ENCODE measurements at places on chromosomes 1 and 21.

DNA sequence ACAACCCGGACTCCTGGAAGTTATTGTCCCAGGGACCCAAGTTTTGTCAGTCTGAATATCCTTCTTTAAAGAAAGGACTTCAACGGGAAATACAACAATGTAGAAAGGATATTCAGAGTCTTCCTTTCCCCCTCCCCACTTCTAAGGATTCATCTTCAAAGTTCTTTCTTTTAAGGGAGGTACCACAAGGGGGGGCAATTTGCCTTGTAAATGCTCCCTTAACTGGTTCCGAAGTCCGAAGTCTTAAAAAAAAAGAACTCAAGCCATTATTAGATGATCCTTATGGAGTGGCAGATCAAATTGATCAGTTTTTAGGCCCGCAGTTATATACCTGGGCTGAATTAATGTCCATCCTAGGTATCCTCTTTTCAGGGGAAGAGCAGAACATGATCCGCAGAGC lies 47.0 kb downstream of the SERINC2 start:
- ATAC-seq: no peak

GRCh38 chr21:20024741-20025140 lies 973.5 kb upstream of the NCAM2 start:
- no peak for ATAC-seq

DNA sequence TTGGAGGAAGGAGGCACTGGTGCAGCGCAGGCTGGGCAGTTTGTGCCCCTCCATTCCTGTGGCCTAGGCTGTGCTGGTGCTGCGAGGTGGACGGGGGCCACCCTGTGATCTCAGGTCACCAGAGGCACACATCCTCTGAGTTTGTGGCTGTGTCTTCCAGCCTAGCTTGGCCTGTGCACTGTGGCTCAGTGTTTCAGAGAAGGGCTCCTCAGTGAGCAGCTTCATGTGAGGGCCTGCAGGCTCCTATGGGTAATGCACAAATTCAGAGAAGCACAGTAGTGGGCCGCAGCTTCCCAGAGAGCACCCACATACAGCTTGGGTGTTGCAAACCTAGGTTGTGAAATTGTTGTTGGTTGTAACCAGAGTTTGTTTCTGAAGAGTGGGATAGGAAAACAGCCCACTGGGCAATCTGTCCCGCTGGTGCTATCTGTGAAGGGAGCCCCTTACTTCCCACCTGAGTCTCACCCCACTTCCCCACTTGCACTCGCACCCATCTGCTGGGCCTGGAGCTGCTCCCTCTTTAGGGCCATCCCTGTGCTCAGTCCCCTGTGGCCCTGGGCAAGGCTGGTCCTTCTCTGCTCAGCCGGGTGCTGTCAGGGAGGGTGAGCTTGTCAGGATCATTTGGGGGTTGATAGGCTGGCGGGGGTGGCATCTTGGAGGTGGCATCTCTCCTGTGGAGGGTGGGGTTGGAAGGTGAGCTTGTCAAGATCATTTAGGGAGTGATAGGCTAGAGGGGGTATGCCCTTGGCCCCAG lies 30.2 kb downstream of the SNAP47 start:
- ATAC-seq: no peak

- ATAC-seq: no peak
These were observed 2.5 kb downstream of the SLC25A44 start for GRCh38 chr1:156196445-156196844.

DNA sequence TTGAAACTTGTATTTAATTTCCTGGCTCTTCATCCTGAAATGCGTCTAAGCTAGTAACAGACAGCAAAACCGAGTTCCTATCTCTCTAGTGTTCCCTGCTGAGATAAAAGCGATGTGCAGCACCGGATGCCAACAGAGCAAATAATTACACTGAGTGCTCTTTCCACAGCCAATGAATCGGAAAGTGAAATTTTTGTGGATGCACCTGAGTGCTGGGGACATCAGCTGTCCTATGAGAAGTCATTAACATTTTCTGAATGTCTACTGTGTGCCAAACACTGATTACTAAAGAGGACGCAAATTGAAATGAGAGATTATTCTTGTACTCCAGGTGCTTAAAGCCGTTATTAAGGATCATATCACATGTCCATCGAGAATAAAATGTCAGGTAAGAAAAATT lies 278.0 kb downstream of the RGS7 start:
- ATAC-seq: no peak

DNA sequence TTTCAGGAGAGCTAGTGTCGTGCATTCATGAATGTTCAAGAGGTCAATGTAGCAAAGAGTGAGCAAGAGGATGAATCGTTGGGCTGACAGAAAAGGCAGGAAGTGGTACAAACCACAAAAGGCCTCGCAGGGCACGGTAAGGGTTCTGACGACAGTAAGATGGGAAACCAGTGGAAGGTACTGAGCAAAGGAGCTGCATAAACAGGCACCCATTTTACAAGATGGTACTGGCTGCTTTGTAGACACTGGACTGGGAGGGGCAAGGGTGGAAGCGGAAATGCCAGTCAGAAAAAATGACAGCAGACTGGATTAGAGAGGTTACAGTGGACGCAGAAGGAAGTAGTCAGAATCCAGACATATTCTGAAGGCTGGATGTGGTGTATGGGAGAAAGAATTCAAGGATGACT lies 123.5 kb downstream of the PTPN14 start:
- peak; percentile 12 for ATAC-seq

- ATAC-seq: no peak
These were observed 90.7 kb downstream of the GPR88 start for GRCh38 chr1:100628631-100629081.

DNA sequence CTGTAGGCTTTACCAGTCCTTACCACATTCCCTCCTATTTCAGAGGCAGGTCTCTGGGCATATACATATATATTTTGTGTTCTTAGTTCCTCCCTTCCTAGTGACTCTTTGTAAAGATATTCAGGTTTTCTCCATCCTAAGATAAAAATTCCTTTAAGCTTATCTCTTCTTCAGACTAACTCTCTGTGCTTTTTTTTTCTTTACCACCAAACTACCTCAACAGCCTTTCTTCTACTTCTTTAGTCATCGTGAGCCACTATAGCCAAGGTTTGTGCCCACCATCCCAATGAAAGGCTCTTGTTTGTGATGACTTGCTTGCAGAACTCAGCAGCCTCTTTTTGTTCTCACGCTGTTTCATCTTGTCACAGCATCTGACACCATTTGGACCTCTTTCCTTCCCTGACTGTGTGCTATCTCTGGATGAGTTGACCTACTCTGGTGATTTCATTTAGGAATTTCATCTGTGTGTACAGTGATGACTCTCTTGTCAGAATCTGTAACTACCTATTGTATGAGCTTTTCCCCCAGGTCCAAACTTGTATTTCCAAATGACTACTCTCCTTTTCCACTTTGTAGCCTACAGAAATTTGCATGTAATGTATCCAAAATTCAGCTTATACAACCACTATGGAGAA lies 59.0 kb upstream of the MACF1 start:
- ATAC-seq: no peak

DNA sequence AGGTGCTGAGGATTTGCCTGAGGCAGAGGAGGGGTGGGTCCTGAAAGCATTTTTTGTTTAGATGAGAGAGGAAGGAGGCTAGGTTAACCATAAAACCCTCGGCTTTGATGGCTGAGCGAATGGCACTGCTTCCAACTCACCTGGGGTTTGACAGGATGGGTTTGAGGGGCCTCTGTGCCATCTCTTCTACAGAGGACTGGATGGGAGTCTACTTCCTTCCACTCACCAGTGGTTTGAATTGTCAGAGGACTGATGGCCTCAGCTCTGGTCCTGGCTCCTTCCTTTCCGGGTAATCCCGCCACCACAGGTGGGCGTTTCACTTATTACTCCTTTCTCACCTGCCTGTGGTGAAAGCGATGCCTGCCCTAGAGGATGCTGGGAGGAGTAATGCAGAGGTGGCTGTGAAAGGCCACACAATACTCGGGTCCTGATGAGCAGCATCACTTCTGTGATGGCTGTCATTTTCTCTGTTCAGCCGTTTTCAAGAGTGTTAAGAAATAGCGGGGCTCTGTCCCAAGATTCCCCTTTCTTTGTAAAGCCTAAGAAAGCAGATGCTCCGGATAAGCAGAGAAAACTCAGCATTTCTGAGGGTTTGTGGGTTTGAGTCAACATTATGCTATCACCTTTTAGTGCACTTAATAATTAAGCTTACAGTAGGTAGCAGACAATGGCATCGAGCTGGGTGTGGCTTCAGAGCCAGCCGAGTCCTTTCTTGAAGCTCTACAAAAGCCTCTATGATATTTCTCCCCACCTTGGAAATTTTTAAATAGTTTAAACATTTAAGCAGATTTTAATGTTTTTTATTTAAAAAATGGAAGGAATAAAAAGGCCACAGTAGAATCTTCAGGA lies 220.7 kb downstream of the HLX start:
- no peak for ATAC-seq

- ATAC-seq: no peak
These were observed 35.8 kb downstream of the S100B start for GRCh38 chr21:46569081-46569480.

DNA sequence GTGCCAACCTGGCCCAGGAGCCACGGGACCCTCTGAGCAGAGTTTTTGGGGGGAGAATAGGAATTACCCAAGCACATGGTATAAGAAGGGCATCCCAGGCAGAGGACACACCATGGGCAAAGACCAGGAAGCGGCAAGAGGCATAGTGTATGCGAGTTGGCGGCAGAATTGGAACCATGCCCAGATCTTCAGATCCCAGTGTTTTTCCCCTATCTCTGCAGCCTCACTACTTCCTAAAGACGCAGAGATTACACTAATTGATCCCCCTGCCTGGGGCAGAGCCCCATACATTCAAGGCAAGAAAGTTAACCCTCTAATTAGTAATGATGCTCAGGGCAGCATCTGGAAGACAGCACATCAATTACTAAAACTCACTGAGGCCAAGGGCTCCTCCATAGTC lies 48.2 kb downstream of the SYT2 start:
- ATAC-seq: no peak

DNA sequence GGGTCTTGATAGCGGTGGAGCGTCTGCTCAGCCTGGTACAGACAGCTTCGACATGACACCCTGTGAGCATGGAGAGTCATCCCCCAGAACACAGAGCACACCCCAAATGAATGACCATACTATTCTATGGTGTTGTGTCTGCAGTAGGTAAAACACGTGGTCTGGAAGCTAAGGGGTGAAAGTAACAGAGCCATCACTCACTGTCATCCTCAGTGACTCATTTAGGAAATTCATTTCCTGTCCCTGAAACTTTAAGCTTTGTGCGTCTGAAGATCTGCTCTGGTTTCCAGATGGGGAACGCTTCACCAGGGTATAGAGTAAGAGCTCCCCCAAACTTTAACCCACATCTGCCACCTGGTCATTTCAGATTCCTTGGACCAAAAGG lies 94.8 kb upstream of the DISP3 start:
- ATAC-seq: peak; percentile 34

Data from motor neuron (in vitro differentiated cells).